ENCODE measurements at places on chromosomes 13 and 19. TPM values are rescaled to one million over a fixed set of nuclear protein-coding genes. Genes with fewer than 3 reads are reported as not detected.

Gene CEACAM16
- total RNA-seq, result not detected

Gene SIGLEC5
- 0.41 TPM for total RNA-seq

DNA sequence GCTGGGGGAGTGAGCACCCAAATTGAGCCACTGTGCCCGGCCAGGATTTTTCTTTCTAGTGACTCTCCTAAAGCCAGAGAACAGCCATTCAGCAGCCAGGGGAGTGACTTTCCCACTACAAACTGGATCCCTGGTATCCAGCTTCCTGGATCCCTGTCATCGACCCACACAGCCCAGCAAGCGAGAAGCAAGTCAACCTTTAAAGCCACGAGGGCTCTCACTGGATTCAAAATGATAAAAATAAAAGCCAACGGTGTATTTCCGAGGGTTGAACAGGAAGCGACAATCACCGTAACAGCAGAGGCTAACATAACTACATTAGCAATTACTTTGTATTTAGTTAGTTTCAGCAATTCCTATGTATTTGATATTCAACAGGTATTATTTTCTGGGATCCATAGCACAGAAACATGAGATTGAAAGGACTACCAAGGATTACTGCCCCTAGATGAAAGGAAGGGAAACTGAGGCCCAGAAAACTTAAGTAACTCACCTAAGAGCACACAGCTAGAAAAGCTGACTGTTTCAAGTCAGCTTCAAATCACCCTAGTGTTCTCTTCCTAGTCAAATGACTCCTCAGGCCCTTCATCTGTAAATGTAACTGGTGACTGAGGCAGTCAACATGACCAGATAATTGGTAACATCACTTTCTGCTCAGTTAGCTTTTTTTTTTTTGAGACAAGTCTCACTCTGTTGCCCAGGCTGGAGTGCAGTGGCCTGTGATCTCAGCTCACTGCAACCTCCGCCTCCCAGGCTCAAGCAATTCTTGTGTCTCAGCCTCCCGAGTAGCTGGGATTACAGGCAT, 2.7 kb downstream of the RFX1 start:
- no peaks in the 10 kb centered on the region for H3K27me3 ChIP-seq
- H3K4me3 ChIP-seq, result no peak overlapping the region
- H3K36me3 ChIP-seq, result no peaks in the 10 kb centered on the region
- H3K4me1 ChIP-seq, result no peaks in the 10 kb centered on the region

- H3K4me3 ChIP-seq, result no peak overlapping the region
- no peaks in the 10 kb centered on the region for H3K36me3 ChIP-seq
- no peak for DNase-seq
Observed at GRCh38 chr19:5298471-5298901, 42.1 kb downstream of the PTPRS start.

DNA sequence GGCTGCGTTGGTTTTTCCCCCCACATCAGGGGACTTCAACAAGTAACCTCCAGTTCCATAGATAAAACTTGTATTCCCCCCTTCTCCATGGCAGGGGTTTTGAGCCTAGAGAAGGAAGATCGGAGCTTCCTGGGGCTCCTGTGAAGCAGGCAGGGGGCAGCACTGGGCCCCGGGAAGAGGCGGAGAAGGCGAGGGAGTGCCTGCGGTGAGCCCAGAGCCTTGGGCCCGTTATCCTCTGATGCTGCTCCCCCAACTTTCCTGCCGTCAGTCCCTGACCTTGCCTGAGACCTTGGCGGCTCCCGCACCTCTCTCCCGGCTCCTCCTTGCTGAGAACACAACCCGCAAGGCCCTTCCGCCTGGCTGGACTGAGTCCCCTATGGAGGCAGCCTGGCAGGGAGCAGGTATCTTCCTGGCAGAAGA, 2.5 kb downstream of the LIPE start:
- H3K4me1 ChIP-seq, result peaks cover 6% of the 10 kb centered on the region
- H3K36me3 ChIP-seq, result no peaks in the 10 kb centered on the region
- H3K27me3 ChIP-seq, result no peaks in the 10 kb centered on the region
- no peak overlapping the region for H3K4me3 ChIP-seq
- H3K27ac ChIP-seq, result no peak overlapping the region
- no peak for DNase-seq

Gene ZNF845
- total RNA-seq, result 18.0 TPM

DNA sequence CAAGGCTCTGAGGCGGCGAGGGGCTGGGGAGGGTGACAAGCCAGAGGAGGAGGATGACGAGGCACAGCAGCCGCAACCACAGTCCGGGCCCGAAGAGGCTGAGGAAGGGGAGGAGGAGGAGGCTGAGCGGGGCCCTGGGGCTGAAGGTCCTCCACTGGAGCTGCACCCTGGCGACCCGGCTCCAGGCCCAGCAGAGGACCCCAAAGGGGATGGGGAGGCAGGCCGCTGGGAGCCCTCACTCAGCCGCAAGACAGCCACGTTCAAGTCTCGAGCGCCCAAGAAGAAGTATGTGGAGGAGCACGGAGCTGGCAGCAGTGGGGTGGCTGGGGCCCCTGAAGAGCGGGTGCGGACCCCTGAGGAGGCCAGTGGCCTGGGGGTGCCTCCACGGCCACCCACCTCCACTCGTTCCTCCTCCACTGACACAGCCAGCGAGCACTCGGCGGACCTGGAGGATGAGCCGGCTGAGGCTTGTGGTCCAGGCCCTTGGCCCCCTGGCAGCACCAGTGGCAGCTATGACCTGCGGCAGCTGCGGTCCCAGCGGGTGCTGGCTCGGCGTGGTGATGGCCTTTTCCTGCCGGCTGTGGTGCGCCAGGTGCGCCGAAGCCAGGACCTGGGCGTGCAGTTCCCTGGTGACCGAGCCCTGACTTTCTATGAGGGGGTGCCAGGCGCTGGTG, 2.9 kb downstream of the CIC start:
- peaks cover 5% of the 10 kb centered on the region for H3K4me1 ChIP-seq
- H3K36me3 ChIP-seq, result no peaks in the 10 kb centered on the region
- DNase-seq, result no peak
- H3K27me3 ChIP-seq, result no peaks in the 10 kb centered on the region
- no peak overlapping the region for H3K27ac ChIP-seq

GRCh38 chr19:24055548-24055947, 31.4 kb upstream of the ZNF254 start:
- no peak overlapping the region for H3K27ac ChIP-seq
- H3K27me3 ChIP-seq, result no peaks in the 10 kb centered on the region
- no peak for DNase-seq
- no peaks in the 10 kb centered on the region for H3K4me1 ChIP-seq
- H3K4me3 ChIP-seq, result no peak overlapping the region

DNA sequence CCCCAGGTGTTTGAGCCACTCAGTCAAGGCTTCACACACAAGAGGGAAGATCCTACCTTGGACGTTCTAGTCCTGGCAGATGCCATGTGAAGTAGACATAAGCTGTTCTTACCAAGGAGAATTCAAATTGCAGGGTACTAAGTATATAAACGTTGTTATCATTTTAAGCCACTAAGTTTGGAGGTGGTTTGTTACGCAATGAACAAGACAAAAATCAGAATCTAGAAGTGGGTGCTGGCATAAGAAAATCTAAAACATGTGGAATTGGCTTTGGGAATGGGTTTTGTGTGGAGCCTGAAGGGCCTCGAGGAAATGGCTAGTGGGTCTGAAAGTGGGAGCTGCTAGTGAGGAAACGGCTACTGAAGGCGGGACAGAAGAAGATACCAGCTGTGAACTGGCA, 83.9 kb downstream of the TBC1D4 start:
- no peaks in the 10 kb centered on the region for H3K36me3 ChIP-seq
- no peak for DNase-seq
- H3K27me3 ChIP-seq, result no peaks in the 10 kb centered on the region

Gene CERS4
- 37.1 TPM for total RNA-seq

DNA sequence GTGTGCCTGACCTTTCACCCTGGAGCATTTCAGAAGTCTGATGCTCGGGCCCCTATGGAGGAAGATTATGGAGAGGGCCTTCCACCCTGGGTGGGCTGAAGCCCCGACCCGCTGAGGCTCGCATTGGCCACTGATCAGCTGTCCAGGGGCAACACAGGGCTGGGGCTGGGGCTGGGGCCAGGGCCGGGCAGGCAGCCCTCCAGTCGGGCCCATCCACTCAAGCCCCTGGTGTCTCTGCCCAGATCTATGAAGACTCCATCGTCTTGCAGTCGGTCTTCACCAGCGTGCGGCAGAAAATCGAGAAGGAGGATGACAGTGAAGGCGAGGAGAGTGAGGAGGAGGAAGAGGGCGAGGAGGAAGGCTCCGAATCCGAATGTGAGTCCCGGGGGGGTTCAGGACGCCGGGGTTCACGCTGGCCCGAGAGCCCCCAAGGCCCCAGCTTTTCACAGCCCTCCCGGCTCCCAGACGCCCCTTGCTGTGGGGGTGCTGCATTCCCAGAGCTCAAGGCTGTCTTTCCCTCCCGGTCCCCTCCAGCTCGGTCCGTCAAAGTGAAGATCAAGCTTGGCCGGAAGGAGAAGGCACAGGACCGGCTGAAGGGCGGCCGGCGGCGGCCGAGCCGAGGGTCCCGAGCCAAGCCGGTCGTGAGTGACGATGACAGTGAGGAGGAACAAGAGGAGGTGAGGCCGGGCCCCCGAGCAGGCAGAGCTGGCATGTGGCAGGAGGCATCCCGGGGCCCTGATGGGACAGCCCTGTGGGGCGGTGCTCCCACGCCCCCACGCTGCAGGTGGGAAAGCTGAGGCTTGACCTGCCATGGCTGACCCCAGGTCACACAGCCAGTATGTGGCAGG, 29.5 kb upstream of the LDLR start:
- no peaks in the 10 kb centered on the region for H3K36me3 ChIP-seq
- DNase-seq, result no peak
- no peaks in the 10 kb centered on the region for H3K4me1 ChIP-seq
- H3K27ac ChIP-seq, result no peak overlapping the region
- no peak overlapping the region for H3K4me3 ChIP-seq

Gene BSPH1
- total RNA-seq, result not detected

- no peaks in the 10 kb centered on the region for H3K4me1 ChIP-seq
- no peaks in the 10 kb centered on the region for H3K27me3 ChIP-seq
- H3K27ac ChIP-seq, result no peak overlapping the region
- DNase-seq, result no peak
Observed at GRCh38 chr13:73479856-73480255, 421.1 kb downstream of the KLF5 start.

Gene NTF4
- total RNA-seq, result 0.64 TPM

Gene ZNF627
- total RNA-seq, result 20.6 TPM

DNA sequence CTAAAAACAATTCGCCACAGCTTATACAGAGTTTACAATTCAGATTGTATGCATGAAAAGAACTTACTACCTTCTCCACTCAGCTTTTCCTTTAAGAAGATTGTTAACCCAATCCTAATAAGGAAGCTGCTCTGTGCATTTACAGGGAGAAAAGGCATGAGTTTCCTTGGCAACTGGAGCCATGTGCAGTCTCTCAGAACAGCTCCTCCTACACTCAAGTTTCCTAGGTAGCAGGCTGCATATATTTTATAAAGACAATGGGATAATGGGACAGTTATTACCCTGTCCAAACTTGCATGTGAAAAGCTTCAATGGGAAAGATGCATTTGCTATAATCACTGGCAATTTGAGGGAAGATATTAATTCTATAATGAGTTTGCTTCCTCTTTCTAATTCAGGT, 125.5 kb upstream of the TRPC4 start:
- H3K4me3 ChIP-seq, result no peak overlapping the region
- H3K27me3 ChIP-seq, result no peaks in the 10 kb centered on the region

- no peak overlapping the region for H3K4me3 ChIP-seq
- no peak overlapping the region for H3K27ac ChIP-seq
- no peaks in the 10 kb centered on the region for H3K27me3 ChIP-seq
- no peak for DNase-seq
- H3K4me1 ChIP-seq, result no peaks in the 10 kb centered on the region
- no peaks in the 10 kb centered on the region for H3K36me3 ChIP-seq
Observed at GRCh38 chr13:23794267-23795161, 94.7 kb downstream of the MIPEP start.

Gene OVOL3
- total RNA-seq, result not detected

DNA sequence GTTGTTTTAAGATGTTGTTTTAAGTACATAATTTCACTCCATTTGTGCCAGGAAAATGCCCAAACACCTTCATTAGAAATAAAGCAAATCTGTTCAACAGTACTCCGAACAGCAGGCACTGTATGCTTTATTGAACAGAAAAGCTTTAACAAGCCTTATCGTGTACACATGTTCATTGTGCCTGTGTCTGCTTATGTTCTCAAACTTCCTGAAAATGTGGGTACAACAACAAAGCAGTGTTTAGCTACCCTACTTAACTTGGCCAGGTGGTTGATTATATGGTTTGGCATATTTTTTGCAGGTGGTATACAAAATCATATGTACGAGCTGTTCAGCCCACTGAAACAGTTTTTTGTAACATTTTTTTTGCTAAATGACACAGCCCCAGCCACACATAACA, 718.0 kb downstream of the DACH1 start:
- H3K4me1 ChIP-seq, result no peaks in the 10 kb centered on the region
- no peaks in the 10 kb centered on the region for H3K36me3 ChIP-seq
- H3K27ac ChIP-seq, result no peak overlapping the region
- DNase-seq, result no peak

Data from uterus (tissue), 4 donors.